ENCODE measurements at places on chromosomes 1 and 21.

DNA sequence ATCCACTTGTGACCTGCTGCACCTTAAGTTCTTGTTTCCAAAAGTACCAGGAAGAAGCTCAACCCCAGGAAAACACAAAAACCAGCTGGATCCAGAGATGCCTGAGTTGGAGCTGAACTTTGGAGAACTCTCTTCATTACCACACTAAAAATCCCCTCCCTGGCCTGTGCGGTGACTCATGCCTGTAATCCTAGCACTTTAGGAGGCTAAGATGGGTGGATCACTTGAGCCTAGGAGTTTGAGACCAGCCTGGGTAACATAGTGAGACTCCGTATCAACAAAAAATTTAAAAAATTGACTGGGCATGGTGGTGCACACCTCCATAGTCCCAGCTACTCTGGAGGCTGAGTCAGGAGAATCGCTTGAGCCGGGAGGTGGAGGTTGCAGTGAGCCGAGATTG, 6.2 kb downstream of the MAP1LC3C start:
- DNase-seq = no peak

DNA sequence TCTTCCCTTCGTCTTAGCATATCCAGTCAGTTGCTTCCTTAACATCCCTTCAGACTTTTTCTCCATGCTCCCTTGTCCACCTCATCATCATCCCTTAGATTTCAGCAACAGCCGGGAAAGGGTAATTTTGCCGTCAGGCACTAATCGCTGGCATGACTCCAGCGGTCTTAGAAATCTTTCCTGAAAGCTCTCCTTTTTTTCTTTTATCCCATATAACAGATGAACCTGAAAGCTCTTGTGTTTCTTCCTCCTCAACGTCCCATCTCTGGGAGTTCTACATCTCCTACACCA, 10.4 kb upstream of the BOLA1 start:
- DNase-seq = no peak

GRCh38 chr1:157932069-157932468, 61.4 kb upstream of the KIRREL1 start:
- no peak for DNase-seq

DNA sequence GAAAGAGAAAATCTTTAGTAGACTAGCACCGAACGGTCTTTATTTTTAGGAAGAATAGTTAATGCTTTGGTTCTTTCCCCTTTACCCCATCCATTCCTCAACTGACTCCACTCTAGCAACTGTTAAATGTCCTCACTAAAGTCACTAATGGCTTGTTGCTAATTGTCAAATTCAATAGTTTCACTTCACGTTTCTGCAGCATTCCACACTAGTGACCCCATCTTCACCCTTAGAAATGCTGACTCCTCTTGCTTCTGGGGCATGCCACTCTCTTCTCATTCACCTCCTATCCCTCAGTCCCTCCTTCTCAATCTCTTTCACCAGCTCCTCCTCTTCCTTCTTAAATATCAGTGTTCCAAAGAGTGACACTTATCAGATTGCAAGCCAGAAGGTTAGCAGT, 19.4 kb upstream of the CADM3 start:
- no peak for DNase-seq

GRCh38 chr1:10737651-10738050, 58.8 kb downstream of the CASZ1 start:
- no peak for DNase-seq

Measured in T47D (cell line).